ENCODE measurements at places on chromosomes 4 and X.

- no peak for ATAC-seq
Measured at GRCh38 chr4:68021185-68021584, 57.9 kb upstream of the TMPRSS11A start.

- no peak for ATAC-seq
Measured at GRCh38 chr4:55446578-55446922, 50.8 kb downstream of the TMEM165 start.

DNA sequence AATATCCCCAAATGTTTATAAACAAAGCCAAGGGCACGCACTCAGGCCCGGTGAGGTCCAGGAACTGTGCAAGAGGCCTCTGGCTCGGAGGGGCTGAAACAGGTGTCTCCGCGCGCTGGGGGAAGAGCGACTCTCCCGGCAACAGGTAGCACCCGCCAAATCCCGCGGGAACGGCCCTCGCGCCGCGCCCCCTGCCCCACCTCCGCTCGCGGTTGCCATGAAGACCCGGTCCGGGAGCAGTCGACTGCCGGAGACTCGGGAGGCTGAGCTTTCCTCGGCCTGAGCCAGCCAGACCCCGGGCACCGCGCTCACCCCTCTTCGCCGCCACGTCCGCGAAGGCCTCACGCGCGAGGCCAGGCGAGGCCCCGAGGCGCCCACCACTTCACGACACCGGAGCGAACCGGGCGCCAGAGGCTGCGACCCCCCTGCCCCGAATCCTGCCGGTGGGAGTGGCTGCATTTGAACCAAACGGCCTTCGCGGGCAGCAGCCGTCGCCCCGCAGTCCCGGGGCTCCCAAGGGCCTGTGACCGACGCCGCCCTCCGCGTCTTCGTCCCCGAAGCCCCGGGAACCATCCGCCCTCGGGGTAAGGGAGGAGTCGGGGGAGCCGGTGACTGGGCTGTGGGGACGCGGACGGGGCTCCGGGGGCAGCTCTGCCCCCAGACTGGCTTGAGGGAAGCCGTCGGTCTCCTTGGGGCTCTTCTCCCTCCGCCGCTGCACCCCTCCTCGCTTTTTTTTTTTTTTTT, at the start of gene NSUN7:
TSS of gene NSUN7 (plus strand) at position 239 of the 744 bp plus-strand sequence. CDS start 739 bp downstream, outside the sequence.
- peak; percentile 89 for ATAC-seq

GRCh38 chr4:1547856-1548826, 136.0 kb downstream of the FAM53A start:
- no peak for ATAC-seq

- no peak for ATAC-seq
Measured at GRCh38 chrX:20060961-20061748, 55.6 kb downstream of the MAP7D2 start.

GRCh38 chr4:4254199-4254598, 6.2 kb upstream of the TMEM128 start:
- ATAC-seq = no peak

- no peak for ATAC-seq
Measured at GRCh38 chrX:9318213-9318612, 146.6 kb upstream of the TBL1X start.

DNA sequence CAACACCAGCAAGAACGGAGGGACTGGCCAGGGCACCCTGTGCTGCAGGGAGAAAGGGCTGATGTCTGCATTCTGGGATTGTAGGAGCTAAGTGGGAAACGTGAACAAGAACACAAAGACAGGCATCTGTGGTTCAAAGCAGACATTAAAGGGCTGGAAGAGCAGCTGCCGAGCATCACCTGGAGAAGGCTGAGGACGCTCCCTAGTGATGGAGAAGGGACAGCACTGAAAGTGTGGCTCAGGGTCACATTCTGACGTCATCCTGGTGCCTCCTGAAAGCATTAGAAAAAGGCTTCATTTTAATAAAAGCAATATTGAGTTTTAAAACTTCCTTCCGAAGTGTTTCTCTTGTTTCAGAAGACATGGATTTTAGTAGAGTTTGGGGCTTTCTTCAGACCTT, 62.3 kb downstream of the CLDN22 start:
- no peak for ATAC-seq

GRCh38 chr4:100736641-100737451, 219.0 kb upstream of the EMCN start:
- peak; percentile 77 for ATAC-seq

GRCh38 chr4:149825336-149825735, 9.7 kb upstream of the IQCM start:
- no peak for ATAC-seq

- no peak for ATAC-seq
Measured at GRCh38 chr4:171042989-171043524, 770.1 kb upstream of the GALNTL6 start.

DNA sequence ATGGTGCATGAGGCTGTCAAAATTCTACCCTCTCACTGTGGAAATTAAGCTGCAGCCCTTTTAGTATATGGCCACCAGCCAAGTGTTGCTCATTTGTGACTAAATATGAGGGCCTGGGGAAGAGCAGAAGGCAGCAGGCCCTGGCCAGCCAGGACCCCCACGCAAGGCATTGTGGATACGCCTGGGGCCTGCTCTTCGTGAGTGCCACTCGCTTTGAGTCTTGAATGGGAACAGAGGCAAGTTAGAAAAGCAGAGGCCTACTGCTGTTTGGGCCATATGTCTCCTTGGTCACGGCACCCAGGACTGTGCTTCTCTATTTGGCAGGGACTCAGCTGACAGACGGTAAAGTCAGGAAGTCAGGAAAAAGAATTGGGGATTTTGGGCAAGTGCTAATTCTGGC, 10.9 kb downstream of the RTL5 start:
- no peak for ATAC-seq

DNA sequence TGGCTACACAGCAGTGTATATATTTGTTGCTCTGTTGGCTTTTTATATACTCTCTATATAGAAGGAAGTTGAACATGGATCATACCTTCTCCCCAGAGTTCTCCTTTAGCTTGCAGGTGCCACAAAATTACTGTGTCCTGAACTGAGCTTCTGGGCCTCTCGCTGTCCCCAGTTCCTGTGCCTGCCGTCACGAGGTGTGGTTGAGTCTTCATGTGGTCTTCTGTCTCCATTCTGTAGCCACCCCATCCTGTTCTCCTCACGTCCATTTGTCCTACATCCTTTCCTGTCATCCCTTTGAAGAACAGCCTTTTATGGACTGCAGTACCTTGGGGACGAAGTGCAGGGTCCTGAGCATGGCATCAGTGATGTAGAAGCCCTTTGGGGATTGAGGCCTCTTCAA, 14.5 kb downstream of the TMEM131L start:
- ATAC-seq = no peak

DNA sequence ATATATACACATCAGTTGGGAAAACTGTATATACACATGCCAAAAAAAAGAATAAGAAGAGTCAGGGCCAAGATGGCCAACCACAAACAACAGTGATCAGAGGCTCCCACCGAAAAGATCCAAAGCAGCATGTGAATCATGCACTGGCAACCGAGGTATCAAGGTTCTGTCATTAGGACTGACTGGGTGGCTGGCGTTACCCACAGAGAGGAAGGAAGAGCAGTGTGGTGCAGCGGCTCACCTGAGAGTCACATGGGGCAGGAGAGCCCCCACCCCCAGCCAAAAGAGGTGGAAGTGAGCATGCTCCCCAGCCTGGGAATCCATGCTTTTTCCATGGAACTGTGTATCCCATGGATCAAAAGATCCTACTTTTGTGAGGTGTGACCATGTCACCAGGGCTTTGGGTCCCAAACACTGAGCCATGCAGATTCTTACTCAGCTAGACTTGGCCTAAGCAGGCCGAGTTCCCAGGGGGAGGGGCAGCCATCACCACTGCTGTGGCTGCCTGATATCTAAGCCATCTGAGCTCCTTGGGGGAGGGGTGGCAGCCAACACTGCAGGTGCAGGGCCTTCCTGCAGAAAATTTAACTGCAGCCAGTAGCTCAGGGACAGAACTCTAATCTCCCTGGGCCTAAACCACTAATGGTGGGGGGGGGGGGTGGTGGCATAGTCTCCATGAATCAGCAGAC, 52.8 kb downstream of the P2RY10 start:
- ATAC-seq = no peak

DNA sequence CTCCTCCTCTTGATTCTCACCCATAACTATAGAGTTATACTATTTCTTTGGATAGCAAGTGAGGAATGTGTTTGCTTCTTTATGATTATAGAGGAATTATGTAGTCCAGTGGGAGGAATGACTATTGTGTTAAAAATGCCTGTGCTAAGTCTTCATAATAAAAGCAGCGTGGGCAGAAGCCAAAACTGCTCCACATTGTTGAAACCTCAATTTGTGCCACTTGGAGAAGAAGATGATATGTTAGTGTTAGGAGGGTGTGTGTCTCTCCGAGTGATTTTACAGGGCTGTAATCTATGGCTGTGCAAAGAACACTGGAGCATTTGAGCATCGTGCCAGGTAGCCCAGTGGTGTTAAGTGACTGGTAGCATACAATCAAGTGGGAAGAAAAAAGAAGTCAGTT, 74.3 kb downstream of the FRAS1 start:
- ATAC-seq = peak; percentile 72

- ATAC-seq = no peak
Measured at GRCh38 chr4:85994576-85994975, 365.3 kb downstream of the MAPK10 start.

DNA sequence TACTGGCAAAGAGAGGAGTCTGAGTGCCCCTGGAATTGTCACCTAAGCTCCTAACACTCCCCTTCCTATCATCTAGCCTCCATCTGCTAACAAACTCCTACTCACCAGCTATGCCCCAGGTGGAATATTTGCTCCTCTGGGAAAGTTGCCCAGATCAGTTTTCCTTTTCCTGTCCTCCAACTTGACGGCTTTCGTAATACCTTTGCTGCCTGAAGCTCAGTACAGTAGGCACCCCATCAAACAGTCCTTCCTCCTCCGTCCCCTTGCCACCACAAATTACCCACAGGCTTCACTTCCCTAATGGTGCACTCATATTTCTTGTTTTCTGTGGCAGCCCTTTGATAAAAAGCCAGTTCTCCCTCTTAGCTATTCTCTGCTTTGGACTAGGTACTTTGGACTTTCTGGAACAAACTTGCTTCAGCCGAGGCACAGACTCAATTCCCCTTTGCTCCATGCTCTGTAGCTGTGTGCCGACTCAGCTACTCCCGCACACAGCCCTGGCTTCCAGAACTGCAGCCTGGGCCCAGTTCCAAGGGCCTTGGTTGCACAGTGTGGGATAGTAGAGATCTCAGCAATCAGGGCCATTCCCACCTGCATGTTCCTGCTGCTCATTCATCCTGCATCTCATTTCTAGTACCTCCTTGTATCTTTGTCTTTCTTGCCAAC, 605.1 kb downstream of the BCOR start:
- no peak for ATAC-seq

DNA sequence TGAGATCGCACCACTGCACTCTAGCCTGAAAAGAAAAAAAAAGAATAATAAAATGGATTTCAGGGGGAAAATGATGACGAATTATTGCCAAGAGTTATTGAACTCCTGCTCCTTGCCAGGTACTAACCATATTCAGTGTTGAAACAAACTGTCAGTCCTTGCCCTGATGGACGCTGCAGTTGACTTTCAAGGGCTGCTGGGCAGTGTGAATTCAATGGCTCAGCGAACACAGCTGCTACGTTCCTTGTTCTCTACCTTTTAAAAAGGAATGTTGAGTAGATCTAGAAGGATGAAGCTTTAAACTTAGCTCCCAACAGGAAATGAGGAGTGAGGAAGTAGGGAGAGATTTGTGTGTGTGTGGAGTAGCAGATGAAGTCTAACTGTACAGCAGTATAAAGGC, 2.7 kb downstream of the LIMCH1 start:
- ATAC-seq = no peak

DNA sequence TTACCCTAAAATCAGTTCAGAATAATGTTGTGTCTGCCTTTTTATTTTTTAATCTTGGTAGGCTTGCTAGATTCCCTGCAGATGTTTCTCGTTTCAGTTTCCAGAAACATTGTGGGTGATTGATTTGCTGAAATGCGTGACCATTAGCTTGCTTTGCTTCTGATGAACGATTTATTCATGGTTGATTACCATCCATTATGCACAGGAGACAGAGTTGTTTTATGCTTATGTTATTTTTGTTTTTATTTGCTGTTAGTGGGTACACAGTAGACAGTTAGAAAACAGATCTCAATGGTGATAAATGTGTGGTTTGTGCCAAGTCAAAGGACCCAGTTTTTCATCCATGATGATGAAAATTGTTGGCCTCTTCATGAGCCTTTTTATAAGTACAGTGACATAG, 455.6 kb upstream of the BOD1L1 start:
- ATAC-seq = no peak

GRCh38 chr4:155877971-155878370, 11.9 kb upstream of the ASIC5 start:
- no peak for ATAC-seq

DNA sequence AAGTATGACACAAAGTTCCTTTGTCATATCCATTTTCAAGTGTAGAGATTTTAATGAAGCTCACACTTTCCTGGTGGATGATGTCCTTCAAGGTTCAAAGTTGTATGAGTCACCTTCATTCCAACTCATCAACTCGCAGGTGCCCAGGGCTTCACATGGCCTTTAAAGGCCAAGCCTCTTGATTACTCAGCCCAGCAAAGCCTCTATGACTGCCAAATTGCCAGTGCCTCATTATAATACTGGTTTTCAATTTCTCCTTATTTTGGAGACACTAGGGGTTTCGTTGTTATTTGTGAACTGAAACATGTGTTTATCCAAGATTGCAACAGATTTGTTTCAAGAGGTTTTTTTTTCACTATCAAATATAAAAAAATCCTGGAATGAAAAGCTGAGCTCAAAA, 45.9 kb upstream of the PPP3CA start:
- peak; percentile 53 for ATAC-seq

DNA sequence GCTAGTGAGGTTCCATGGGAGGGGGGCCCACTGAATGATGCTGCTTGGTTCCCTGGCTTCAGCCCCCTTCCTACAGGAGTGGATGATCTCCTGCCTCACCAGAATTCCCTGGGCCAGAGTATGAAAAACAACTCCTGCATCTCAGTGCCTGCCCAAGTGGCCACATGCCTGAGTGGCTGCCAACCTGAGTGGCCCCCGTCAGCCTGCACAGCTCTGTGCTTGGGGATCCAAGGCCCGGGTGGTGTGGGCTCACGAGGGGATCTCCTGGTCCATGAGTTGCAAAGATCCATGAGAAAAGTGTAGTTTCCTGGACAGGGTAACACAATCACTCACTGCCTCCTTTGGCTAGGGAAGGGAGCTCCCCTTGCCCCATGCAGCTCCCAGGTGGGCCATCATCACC, 17.1 kb downstream of the STPG2 start:
- ATAC-seq = no peak

DNA sequence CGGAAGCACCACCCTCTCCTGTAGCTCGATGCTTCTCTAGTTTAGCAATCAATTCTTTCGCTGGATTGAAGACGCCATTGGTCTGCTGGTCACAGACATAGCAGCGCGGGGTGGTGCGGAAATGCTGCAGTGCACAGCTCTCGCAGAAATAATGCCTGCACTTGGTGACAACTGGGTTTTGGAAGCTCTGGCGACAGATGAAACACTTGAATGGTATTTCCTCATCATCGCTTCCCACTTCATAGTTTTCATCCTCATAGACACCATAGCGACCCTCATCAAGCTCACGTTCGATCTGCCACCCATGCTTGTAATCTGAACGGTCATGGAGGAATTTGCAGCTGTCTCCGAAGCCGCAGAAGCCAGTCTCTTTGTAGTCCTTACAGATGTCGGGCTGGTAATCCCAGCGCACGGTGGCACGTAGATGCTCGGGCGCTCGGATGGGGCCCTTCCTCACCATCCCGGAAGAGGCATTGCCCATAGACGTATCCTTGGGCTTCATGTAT, 854 bp downstream of the RNF113A start:
- ATAC-seq = peak; percentile 53

Measured in SK-N-SH treated with all-trans-retinoic acid at 6 μM for 48 hours (cell line).